ENCODE measurements at places on chromosomes 6 and 20. TPM values are rescaled to one million over a fixed set of nuclear protein-coding genes. Genes with fewer than 3 reads are reported as not detected.

- no peak for DNase-seq
These were observed 7.5 kb downstream of the SF3B5 start for GRCh38 chr6:144087789-144088426.

GRCh38 chr6:126631363-126631762 is 291.4 kb downstream of the CENPW start:
- DNase-seq: peak; percentile 94

DNA sequence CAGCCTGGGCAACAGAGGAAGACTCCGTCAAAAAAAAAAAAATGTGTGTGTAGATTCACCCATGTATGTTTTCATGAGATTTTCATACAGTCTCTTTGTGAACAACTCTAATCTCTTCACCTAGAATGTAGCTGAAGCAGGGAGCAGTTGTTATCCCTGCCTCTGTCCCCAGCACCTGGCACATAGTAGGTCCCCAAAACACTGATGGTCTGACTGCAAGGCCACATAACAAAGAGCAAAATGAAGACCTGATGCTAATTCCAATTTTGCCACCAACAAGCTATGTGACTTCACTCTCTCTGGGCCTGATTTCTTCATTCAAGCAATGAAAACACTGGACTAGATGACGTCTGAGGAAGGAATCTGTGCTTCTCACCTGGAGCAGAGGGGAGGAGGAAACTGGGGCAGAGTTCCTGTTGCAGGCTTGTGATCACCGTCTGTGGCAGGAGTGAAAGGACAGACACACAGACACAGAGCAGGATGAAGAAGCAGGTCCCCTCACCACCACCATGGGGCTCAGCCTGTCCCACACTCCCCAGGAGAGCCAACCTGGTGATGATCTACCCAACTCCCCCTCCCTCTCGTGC is 4.6 kb downstream of the SLC44A4 start:
- no peak for DNase-seq

- no peak for DNase-seq
These were observed 6.3 kb upstream of the HINT3 start for GRCh38 chr6:125950293-125950692.

SRMS gene
- not detected for polyA plus RNA-seq

PI3 gene
- polyA plus RNA-seq: not detected

ECI2 gene
- 44.6 TPM for polyA plus RNA-seq

GTSF1L gene
- polyA plus RNA-seq: not detected
